Sigmoid colon (tissue), 7 donors: ENCODE measurements at places on chromosomes 3 and 15. TPM values are rescaled to one million over a fixed set of nuclear protein-coding genes. Genes with fewer than 3 reads are reported as not detected.

The CELSR3 gene
- total RNA-seq, result 0.33 TPM

GRCh38 chr3:159928666-159929065 lies 60.0 kb upstream of the IL12A start:
- peak overlapping the region; percentile 51 for H3K27ac ChIP-seq
- no peaks in the 10 kb centered on the region for H3K27me3 ChIP-seq
- no peak overlapping the region for H3K4me3 ChIP-seq
- peaks cover 15% of the 10 kb centered on the region for H3K4me1 ChIP-seq

DNA sequence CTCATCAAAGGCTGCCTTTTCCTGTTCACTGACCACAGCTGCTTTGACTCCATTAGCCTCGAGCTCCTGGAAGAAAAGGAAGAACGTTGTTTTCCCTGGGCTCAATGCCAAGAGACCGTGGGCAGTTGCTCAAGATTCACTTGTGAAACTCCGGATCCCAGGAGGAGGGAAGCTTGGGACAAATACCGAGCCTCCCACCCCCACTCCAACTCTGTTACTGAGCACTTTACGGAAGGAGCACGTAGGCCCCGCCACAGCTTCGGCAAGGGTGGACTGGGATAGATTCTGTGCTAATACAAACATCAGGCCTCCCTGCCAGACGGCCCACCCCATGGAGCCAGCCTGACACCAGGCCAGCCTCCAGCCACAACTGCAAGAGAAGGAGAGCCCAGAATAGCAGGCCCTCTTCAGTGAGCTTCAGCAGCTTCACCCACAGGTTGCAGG lies 10.8 kb upstream of the FANCD2 start:
- no peaks in the 10 kb centered on the region for H3K27me3 ChIP-seq
- peak overlapping the region; percentile 91 for H3K27ac ChIP-seq
- H3K4me3 ChIP-seq, result peak overlapping the region; percentile 23
- H3K36me3 ChIP-seq, result no peaks in the 10 kb centered on the region

DNA sequence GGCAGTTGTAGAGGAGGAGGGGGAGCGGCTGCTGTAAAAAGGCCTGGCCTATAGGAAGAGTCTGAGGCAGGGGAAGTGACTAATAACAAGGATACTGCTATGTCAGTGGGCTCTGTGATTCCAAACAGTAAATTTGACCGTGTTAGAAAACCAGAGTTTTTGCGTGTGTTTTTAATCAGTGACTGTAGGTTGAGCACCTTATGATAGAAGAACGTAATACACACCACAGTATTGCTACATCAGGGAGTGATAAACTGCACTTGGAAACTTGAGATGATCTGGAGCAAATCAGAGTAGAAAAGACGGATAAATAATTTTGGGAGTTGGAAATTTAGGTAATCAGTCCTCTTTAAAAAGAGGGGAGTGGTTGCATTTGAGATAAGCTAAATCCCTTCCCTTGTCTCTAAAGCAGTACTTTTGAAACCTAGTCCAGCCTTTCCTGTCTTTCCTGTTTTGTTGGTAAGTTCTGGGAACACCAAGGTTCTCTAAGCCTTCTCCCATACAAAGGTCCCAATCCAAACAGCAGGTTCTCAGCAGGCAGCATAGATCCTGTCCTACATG lies 130.5 kb upstream of the NR2E3 start:
- no peak for DNase-seq
- H3K4me1 ChIP-seq, result peaks cover 18% of the 10 kb centered on the region
- H3K4me3 ChIP-seq, result no peak overlapping the region
